NCI-H1105 (cell line): ENCODE measurements at places on chromosomes 6 and 20.

DNA sequence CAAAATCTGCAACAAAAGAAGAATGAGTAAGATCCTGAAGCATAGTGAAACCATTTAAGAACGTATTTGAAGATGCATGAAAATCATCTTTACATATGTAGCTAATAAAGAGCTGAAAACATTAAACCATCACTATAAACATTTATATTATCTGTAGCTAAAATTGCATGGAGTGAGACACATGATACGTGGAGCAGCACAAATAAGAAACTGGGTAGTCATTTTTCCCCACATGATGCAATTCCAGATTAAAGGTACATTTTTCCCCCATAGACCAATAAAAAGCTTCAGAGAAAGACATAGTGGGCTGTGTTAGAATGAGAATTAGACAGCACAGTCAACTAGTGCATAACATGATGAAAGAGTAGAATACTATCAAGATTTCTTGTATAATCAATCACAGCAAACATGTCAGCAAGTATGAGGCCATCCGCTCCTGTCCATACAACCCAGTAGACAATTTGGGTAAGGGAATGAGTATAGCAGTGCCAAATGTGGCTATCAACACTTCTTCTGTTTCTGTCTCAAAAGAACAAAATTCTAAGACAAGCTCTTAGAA is 67.0 kb downstream of the RSPO3 start:
- DNase-seq, result no peak

GRCh38 chr6:97280766-97281165 is 2.2 kb downstream of the MMS22L start:
- DNase-seq, result no peak

DNA sequence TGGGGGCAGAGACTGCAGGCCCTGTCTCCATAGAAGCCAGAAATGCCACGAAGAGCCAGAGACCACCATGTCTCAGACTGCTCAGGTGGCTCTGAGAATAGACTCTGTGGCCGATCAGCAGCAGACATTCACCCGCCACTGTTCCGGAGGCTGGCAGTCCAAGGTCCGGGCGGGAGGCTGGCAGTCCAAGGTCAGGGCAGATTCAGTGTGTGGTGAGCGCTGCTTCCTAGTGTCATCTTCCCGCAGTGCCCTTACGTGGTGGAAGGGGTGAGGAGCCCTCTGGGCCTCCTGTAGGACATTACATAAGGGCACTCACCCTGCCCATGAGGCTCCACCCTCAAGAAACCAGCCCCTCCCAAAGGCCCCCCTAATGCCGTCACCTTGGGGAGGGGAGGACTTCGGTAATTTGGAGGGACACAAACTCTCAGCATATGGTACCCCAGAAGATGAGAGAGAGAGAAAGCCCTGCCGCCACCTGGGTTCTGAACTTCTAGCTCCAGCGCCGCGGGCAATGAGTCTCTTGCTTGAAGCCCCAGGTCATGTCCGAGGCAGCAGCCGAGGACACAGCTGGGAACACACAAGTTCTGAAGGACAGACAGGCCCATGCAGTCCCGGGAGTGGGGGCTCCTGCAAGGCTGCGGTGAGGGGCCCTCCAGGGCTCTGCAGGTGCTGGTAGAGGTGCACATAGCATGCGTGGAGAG is 36.4 kb downstream of the DACT2 start:
- DNase-seq, result no peak

DNA sequence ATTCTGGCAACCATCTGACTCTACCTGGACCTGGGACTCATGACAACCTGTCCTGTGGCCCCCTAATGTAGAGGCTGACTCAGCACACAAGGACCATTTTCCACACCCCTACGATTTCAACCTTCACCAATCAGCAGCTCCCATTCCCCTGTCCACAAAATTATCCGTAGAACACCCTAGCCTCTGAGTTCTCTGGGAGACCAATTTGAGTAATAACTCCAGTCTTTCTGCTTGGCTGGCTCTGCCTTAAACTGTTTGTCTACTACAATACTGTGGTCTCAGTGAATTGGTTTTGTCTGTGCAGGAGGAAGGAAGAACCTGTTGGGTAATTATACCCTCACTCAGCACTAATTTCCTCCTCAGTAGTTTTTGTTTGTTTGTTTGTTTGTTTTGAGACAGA is 99.3 kb upstream of the MRPS10 start:
- DNase-seq, result no peak

GRCh38 chr6:28543651-28544610 is 18.2 kb downstream of the GPX5 start:
- no peak for DNase-seq

DNA sequence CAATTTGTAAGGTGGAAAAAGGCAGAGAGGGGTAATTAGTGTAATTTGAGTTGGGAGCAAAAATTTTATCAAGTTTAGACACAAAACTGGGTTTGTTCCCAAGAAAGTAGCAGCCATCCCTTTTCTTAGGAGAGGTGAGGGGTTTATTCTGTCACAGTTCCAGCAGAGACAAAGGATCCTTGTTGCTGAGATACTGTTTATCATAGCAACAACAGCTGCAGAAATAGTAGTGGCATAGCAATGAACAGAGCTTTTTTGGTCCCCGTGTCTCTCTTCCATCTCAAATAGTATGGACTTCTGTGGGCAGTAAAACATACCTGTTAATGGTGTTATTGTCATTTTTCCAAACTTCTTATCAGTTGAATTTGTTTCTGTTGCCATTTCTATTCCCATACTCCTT is 23.9 kb downstream of the ZKSCAN8 start:
- DNase-seq, result no peak

GRCh38 chr20:50568549-50568942 is 58.4 kb downstream of the PTPN1 start:
- no peak for DNase-seq

- DNase-seq, result no peak
Measured at GRCh38 chr6:81130969-81131368, 621.5 kb downstream of the TENT5A start.

- DNase-seq, result no peak
Measured at GRCh38 chr6:26327450-26328264, 37.3 kb upstream of the BTN3A2 start.

- DNase-seq, result peak; percentile 88
Measured at GRCh38 chr6:158518191-158519127, 41.4 kb upstream of the TMEM181 start.

- DNase-seq, result no peak
Measured at GRCh38 chr6:137536104-137536773, 42.0 kb upstream of the OLIG3 start.

- DNase-seq, result no peak
Measured at GRCh38 chr6:164021589-164022250, 607.2 kb downstream of the QKI start.

DNA sequence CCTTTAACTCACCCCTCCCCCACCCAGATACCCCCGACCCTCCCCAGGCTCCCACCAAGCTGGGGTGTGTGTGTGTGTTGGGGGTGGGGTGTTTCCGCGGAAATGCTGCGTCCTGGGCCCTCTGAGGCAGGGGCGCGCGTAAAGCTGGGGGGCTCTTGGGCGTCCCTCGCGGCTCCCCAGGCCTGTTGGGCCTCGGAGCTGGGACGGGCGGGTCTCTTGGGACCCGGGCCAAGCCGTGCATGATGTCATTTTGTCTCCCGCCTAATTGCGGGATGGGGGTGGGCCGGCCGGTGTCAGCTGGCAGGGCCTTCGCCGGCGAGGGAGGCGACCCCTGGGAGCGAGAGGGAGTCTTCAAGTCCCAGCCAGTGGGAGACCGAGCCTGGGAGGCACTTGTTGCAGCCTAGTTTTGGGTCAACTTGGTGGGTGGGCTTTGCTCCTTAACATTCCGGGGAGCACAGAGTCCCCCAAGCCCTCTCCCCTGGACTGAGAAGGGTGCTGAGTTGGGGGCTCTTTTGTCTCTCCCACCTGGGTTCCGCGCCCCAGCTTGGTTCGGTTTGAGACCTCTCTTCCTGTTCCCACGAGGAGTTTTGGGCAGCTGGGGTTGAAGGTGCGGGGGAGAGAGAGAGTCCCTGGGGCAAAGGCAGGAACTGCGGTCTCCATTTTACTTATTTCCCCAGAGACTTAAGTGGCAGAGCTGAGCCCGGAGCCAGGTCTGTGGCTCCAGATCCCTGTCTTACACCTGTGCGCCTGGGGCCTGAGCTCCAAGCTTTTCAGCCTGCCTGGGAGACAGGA is 623 bp downstream of the MYBL2 start:
- no peak for DNase-seq

- no peak for DNase-seq
Measured at GRCh38 chr6:122145741-122146240, 253.7 kb upstream of the HSF2 start.

DNA sequence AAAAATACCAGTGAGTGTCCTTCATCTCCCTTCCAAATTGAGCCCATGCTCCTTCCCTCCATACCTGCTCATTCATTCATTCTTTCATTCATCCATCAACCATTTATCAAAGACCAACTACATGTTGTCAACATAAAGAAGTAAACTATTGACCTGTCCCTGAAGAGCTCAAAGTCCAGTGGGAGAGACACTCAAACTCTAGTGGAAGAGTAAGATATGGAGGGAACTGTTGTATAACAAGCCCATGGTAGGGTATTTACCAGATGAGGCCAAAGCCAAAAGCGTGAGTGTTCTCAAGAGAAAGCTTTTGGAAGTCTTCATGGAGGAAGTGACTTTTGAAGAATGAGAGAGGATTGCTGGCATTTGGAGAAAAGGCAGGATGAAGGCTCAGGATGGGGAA is 163.4 kb upstream of the SPACA1 start:
- no peak for DNase-seq

- no peak for DNase-seq
Measured at GRCh38 chr6:42818878-42819277, 37.0 kb downstream of the BICRAL start.

DNA sequence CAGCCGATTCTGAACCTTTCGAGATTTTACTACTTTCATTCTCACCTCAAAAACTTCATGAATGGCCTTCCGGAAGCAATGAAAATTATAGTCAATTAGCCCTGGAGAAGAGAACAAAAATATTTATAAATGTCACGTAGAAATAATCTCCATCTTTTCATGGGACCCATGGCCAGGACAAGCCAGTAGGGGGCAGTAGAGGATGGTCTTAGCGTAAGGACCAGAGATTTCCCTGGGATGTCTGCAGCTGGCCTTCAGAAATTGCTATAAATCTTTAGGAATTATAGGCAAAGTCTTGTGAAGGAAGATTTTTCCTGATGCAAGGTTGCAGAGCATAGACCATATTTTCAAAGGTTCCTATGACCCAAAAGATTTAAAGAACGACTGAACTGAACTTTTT is 15.6 kb upstream of the UBE2J1 start:
- DNase-seq, result peak; percentile 52

- no peak for DNase-seq
Measured at GRCh38 chr20:14234666-14235295, 102.6 kb downstream of the FLRT3 start.

- peak; percentile 18 for DNase-seq
Measured at GRCh38 chr20:3068986-3069900, 2.2 kb upstream of the OXT start.

DNA sequence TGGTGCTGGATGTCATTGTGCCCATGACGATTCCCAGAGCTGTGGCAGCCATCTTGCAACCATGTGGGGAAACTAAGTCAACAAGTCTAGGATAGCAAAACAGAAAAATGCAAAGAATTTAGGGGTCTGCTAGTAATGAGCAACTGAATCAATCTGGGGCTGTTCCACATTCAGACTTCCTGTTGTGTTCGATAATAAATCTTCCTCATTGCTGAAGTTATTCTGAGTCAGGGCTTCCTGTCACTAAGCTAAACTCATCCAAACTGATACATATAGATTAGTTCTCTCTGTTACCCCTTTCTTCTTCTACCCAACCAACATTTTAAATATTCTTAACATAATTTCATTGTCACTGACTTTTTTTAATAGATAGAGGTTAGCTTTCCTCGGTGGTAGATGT is 205.9 kb downstream of the HACE1 start:
- no peak for DNase-seq

DNA sequence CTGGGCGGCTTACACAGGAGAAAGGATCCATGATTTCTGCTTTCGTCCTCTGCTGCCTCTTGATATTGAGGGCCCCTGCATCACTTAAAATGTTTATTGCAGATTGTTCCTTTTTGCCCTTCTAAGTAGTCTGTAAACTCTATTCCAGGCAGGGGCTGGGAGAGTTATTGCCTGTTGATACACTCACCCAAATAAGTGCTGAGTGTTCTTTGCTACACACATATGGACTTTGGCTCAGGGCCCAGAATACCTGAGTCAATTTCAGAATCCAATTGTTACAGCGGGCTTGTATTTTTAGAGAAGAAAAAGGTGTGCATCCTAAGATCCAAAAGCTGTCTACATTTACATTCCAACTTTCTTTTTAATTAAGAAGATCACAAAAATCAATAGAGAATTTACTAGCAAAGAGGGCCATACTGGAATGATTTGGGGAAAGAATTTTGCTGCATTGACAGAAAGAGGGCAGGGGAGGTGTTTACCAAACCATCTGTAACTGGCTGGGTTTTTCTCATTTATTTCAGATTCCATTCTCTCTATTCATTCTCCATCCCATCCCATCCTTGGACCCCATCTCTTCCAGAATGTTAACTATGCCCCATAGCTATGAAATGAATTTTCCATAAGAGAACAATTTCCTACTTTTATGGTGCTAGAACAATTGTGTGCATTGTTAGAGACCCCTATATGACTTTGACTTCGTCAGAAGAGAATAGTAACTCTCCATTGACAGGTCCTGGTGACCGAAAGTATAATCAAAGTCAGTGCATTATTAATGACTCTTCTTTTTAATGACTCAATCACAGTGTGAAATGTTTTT is 959.9 kb upstream of the FLRT3 start:
- peak; percentile 93 for DNase-seq

DNA sequence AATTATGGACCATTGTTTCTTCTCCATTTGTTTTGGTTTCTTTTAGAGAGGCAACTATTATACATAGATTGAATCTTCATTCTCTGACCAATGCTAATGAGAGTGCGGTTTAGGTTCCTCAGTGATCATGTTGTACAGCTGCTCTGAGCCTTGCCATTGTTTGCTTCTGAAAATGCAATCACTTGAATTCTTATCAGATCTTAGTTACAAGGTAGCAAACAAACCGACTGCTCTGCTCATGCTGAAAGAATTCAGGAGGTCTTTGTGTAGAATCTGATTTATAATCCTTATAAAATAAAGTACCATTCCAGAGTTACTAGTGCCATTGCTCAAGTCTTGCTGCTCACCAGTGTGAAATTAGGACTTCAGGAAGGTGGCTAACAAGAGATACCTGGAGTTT is 569.1 kb upstream of the ID4 start:
- no peak for DNase-seq
